ENCODE measurements at places on chromosomes 12 and 14. TPM values are rescaled to one million over a fixed set of nuclear protein-coding genes. Genes with fewer than 3 reads are reported as not detected.

The FOXA1 gene
- 0.18 TPM for total RNA-seq

The FBXO33 gene
- total RNA-seq: 10.0 TPM

The C12orf54 gene
- total RNA-seq: not detected

The HOXC9 gene
- total RNA-seq: not detected

The MSRB3 gene
- total RNA-seq: 31.7 TPM

The TMEM119 gene
- total RNA-seq: 8.1 TPM

The ADAM21 gene
- 0.36 TPM for total RNA-seq

The LRTM2 gene
- total RNA-seq: not detected

The EPS8 gene
- 102 TPM for total RNA-seq

The NANOG gene
- total RNA-seq: not detected

The AICDA gene
- total RNA-seq: not detected

The SNAPC1 gene
- total RNA-seq: 7.7 TPM

The NRIP2 gene
- total RNA-seq: 0.18 TPM

The PTCSC3 gene
- not detected for total RNA-seq

Data from IMR-90 (cell line).